ENCODE measurements at places on chromosomes 11 and 22.

DNA sequence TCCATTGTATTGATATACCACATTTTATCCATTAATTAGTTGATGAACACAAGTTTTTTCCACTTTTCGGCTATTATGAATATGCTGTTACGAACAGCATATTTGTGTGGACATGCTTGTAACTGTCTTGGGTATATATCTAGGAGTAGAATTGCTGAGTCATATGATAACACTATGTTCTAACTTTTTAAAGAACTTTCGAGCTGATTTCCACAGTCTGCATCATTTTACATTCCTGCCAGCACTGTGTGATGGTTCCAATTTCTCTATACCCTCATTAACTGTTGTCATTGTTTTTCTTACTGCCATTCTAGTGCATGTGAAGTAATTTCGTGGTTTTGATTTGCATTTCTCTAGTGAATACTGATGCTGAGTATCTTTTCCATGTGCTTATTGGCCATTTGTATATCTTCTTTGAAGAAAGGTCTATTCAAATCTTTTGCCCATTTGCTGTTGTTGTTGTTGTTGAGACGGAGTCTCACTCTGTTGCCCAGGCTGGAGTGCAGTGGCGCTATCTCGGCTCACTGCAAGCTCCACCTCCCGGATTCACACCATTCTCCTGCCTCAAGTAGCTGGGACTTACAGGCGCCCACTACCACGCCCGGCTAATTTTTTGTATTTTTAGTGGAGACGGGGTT, 7.4 kb upstream of the RCE1 start:
- H3K36me3 ChIP-seq: no peaks in the 10 kb centered on the region
- H3K27ac ChIP-seq: no peak overlapping the region
- DNase-seq: no peak
- no peak overlapping the region for H3K4me3 ChIP-seq

DNA sequence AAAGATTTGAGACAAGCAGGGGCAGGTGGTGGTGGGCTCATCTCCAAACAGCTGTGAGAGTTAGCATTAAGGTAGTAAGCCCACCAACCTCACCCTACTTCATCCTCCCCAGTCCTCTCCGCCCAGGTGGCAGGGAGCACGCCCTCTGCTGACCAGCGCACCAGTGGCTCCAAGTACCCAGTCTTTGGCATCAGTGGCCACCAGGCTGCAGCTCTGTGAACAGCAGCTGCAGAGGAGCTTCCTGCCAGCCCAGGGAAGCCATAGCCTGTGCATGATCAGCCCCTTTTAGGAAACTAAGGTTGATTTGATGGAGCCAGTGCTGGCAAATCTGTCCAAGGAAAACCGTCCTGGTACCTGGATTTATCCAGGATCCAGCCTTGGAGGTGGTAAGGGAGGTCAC, 21.7 kb downstream of the CAVIN3 start:
- H3K27ac ChIP-seq: no peak overlapping the region
- no peaks in the 10 kb centered on the region for H3K27me3 ChIP-seq
- H3K4me3 ChIP-seq: no peak overlapping the region
- no peak for DNase-seq
- no peaks in the 10 kb centered on the region for H3K36me3 ChIP-seq

DNA sequence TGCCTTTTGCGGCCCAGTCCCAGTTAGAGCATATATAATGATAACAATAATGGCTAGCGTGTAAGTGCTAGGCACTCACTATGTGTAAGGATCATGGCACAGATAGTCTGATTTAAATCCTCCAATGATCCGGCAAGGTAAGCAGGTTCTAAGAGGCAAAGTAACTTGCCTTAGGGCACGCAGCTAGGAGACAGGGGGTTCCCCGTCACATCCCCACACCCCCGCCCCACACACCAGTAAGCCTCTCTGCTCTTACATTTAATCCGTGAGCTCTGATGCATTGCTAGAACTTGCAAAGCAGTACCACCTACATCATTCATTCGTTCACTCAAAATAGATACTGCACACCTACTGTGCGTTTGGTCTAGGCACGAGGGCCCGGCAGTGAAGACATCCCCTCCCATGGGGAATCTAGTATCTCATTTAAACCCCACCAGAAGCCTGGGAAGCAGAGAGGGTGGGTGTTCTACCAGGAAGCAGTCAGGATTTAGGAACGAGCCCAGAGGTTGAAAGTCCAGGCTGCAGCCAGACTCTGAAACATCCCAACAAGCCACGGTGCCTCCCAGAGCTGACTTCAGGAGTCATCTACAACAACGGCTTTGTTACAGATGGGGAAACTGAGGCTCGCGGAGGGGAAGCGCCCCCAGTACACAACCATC, 20.6 kb downstream of the TMPRSS6 start:
- no peak for DNase-seq
- H3K4me3 ChIP-seq: no peak overlapping the region
- no peak overlapping the region for H3K27ac ChIP-seq
- no peaks in the 10 kb centered on the region for H3K4me1 ChIP-seq
- H3K27me3 ChIP-seq: no peaks in the 10 kb centered on the region
- no peaks in the 10 kb centered on the region for H3K36me3 ChIP-seq

DNA sequence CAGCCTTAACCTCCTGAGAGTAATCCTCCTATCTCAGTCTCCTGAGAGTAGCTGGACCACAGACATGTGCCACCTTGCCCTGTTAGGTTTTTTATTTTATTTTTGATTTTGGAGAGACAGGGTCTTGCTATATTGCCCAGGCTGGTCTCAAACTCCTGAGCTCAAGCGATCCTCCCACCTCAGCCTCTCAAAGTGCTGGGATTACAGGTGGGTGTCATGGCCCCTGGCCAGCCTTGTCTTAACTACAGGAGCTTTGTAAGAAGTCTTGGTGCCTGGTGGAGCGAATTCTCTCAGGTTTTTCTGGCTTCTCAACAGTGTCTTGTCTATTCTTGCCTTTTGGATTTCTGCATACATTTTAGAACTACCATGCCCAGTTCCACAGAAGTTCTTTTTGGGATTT, 546.4 kb downstream of the TBC1D22A start:
- H3K27ac ChIP-seq: no peak overlapping the region
- no peaks in the 10 kb centered on the region for H3K27me3 ChIP-seq
- no peaks in the 10 kb centered on the region for H3K4me1 ChIP-seq
- DNase-seq: no peak
- no peak overlapping the region for H3K4me3 ChIP-seq

DNA sequence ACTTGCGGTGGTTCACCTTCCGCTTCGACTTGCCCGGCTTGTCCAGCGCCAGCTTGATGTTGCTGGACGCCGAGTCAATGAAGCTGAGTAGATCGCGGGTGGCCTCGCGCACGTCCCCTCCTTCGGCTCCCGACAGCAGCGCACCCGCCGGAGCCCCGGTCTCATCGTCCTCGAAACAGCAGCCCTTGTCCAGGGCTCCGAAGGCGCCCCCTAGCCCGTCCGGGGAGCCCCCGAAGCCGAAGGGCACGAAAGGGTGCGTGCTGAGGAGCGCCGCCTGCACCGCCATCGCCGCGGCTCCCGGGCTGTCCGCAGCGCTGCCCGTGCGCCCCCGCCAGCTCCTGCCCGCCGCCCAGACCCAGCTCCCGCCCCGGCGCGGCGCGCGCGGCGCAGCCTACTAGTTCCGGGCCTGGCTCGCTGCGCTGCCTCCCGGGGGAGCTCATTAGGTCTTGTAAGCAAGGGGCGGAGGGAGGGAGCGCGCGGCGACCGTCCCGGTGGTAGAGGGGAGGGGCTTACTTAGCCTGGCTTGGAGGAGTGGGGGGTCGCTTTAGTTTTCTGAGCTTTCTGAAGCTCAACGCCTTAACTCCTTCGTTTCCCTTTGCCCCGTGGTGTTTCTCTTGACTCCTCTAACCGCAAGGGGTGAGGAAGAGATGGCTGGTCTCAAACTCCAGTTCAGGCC, at the start of gene FAM181B:
FAM181B (minus strand) TSS at position 421 of the 676 bp plus-strand sequence; CDS start at position 286, 135 bp downstream.
- peak within 1 kb of the TSS; percentile 66 for H3K4me3 ChIP-seq
- H3K4me1 ChIP-seq: no peaks in the 10 kb centered on the region
- no peak for DNase-seq
- no peaks in the 10 kb centered on the region for H3K27me3 ChIP-seq
- H3K27ac ChIP-seq: peak within 1 kb of the TSS; percentile 74

DNA sequence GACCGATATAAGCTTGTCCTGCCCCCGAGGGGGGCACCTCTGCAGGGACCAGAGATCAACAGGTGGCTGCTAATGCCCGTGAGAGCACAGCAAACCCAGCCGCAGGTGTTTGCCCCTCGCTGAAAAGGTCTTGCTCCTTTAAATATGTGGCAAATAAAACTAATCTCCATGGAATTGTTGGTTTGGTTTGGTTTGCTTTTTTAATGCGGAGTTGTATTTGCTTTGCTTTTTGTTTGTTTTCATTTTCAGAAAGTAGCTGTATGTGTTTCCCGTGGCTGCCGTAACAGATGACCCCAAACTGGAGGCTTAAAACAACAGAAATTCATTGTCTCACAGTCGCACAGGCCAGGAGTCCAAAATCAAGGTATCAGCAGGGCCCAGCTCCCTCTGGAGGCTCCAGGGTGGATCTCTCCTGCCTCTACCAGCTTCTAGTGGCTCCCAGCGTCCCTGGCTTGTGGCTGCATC, 93.0 kb downstream of the CELSR1 start:
- no peak for DNase-seq
- H3K27ac ChIP-seq: no peak overlapping the region
- no peaks in the 10 kb centered on the region for H3K4me1 ChIP-seq
- no peak overlapping the region for H3K4me3 ChIP-seq
- no peaks in the 10 kb centered on the region for H3K36me3 ChIP-seq

DNA sequence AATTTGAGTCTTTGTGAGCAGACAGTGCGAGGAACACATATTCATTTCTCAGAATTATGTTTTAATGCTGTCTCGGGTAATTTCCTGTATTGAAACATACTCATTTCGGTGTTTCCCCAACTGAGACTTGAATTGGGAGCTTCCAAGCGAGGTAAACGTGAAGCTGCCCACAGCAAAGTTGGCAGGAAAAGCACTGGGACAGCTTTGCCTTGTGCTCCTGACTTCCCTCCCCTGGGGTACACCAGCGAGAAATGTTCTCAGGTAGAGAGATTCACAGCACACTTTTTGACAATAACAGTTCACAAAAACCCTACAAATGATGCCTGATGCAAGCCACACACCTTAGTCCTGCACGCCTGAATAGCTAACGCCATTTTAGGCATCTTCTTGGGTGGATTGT, 3.1 kb downstream of the HTR3B start:
- H3K4me3 ChIP-seq: no peak overlapping the region
- no peaks in the 10 kb centered on the region for H3K4me1 ChIP-seq
- no peaks in the 10 kb centered on the region for H3K27me3 ChIP-seq
- DNase-seq: no peak
- no peaks in the 10 kb centered on the region for H3K36me3 ChIP-seq

DNA sequence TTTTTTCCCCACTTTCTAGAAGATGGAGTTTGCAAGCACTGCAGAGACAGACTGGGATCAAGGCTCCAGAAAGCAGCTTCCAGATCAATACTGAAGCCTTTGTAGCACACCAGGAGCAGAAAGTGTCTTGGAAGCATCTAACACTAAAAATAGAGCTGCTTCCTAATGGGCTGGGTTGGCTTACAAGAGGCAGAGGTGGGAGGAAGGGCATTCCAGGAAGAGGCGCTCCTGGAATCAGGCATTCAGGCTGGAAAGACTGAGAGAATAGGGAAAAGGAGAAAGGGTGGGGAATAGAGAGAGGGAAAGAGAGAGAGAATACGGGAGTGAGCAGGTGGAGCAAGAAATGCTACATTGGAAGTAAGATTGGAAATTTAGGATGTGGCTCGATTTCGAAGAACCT, 395.9 kb downstream of the OPCML start:
- no peaks in the 10 kb centered on the region for H3K27me3 ChIP-seq
- no peaks in the 10 kb centered on the region for H3K4me1 ChIP-seq
- no peak for DNase-seq
- no peaks in the 10 kb centered on the region for H3K36me3 ChIP-seq

- no peak overlapping the region for H3K27ac ChIP-seq
- no peak overlapping the region for H3K4me3 ChIP-seq
- no peaks in the 10 kb centered on the region for H3K27me3 ChIP-seq
- no peaks in the 10 kb centered on the region for H3K36me3 ChIP-seq
- DNase-seq: no peak
Measured at GRCh38 chr22:38437416-38437815, 17.6 kb downstream of the KCNJ4 start.

DNA sequence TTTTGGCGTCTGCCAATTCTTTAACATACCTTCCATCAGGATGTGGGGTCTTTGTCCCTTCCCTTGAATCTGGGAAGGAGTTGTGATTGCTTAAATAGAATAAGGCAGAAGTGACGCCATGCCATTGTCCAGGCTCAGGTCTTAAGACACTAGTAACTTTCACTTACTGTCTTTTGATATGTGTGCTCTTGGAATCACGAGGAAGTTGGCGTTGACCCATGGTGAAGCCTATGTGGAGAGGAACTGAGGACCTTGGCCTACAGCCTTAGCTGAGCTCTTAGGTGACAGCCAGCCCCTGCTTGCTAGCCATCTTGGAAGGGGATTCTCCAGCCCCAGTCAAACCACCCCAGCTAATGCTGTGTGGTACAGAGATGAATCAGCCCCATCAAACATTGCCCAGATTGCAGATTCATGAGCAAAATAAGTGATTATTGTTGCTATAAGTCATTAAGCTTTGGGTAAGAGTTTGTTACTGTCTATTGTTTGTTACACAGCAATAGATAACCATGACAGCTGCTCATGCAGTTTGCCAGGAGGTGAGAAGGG, 17.6 kb upstream of the CLPB start:
- no peaks in the 10 kb centered on the region for H3K36me3 ChIP-seq
- H3K27me3 ChIP-seq: no peaks in the 10 kb centered on the region
- DNase-seq: no peak

DNA sequence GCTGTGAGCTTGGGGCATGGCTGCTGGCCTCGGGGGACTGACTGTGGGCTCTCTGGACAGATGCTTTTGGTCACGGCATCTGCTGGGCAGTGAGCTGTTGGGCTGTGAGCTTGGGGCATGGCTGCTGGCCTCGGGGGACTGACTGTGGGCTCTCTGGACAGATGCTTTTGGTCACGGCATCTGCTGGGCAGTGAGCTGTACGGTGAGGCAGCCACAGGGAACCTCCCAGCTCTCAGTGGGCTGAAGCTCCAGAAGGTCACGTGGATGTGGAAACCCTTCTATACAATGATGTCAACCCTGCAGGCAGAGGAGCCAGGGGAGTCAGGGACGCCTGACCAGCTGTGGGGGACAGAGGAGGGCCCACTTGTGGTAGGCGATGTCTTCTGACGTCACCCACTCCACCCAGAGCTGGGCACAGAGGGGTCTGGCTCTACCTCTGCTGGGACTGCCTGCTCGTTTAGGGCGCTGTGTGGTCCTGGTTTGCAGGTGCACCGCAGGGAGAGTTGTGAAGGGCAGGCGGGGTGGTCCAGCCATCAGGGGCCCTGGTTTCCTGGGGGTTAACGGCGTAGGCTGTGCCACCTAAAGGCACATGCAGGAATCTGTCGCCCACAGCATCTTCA, 1331.3 kb downstream of the BRD1 start:
- H3K4me3 ChIP-seq: no peak overlapping the region
- H3K4me1 ChIP-seq: no peaks in the 10 kb centered on the region
- DNase-seq: no peak
- H3K27ac ChIP-seq: no peak overlapping the region
- peaks cover 3% of the 10 kb centered on the region for H3K27me3 ChIP-seq
